Neural crest cell (in vitro differentiated cells): ENCODE measurements at places on chromosomes 1 and 21.

DNA sequence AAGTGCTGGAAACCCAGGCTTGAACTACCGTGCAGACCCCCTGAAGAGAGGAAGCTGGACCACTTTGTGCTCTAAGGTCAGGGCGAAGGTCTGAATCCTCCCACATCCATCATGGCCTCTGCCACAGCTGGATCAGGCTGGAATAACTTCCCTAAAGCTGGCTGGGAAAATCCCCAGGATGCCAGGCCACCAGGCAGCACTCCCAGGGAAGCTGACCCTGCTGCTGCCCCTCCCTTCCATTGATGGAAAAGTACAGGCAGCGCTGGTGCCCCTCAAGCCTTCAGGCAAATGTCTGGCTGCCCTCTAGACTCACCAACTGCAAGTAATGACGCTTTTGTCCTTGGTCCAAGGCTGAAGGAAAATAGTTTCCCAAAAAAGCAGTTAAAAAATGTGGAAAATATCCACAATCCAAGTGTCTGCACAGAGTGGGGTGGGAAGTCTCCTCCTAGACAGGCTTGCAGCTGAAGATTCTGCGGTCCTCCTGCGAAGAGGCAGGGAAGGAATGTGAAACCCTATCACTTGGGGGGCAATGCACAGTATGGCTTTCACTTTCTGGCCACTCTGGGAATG lies 39.9 kb upstream of the TSPAN2 start:
- DNase-seq: no peak

GRCh38 chr1:225611537-225612223 lies 41.2 kb downstream of the ENAH start:
- DNase-seq: no peak

GRCh38 chr1:116377541-116378529 lies 4.8 kb downstream of the ATP1A1 start:
- DNase-seq: no peak

DNA sequence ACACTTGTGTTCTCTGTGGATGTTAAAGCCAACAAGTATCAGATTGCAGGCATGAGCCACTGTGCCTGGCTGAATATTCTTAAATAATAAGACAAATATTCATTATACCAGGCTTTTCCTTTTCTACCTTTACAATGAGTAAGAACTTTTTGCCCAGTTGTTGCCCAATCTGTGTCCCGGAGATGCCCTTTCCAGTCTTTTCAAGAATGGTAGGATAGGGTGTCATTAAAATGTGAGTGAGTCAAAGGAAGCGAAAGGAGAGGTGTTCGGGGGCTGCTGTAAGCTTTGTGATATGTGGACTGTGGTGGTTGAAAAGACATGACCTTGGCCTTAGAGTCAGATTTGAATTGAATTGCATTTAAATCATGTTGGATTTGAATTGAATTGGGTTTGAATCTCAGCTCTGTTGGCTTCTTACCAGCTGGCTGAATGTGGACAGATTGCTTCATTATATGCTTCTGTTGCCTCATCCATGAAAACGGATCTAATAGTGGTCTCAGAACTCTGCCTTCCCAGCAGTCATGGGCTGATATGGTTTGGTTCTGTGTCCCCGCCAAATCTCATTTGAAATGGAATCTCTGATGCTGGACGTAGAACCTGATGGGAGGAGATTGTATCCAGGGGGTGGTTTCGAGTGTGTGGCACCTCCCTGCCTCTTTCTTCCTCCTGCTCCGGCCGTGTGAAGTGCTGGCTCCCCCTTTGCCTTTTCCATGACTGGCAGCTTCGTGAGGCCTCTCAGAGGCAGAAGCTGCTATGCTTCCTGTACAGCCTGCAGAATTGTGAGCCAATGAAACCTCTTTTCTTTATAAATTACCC lies 22.7 kb upstream of the AADACL3 start:
- DNase-seq: no peak

DNA sequence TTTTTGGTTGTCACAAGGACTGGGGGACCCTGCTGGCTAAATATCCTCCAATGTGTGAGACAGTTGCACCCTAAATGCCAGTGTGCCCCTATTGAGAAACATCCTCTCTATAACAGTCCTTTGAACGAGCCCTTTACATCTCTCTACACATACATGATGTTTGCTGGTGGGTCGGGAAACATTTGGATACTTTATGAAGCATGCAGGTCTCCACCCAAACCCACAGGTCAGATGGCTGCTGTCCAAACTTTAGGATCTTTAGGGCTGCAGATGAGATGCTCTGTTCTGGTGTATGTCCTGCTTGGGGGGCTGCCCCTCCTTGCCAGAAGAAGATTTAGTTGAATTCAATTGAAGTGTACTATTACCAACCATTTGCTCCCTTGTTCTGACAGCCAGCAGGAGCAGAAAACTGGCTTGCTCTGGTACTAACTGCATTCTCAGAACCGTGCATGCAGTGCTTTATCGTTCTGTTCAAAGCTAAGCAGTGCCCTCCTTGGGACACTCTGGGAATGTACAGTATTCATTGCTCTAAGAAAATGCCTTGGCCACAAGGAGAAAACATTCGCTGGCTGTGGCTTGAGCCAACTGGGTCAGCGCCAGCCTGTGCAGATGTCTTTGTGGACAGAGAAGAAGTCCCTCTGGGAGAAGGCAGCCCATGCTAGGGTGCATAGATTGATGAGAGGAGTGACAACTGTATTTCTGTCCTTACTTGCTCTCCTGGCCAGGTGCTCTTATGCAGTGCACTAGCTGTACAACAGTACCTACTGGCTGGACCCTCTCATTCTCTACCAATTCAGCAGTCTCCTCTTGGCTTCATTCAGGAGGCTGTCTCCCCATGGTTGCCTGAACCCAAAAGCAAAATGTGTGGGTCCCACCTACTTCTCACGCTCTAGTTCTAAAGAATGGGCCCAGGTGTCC lies 61.4 kb upstream of the DIRAS3 start:
- no peak for DNase-seq

DNA sequence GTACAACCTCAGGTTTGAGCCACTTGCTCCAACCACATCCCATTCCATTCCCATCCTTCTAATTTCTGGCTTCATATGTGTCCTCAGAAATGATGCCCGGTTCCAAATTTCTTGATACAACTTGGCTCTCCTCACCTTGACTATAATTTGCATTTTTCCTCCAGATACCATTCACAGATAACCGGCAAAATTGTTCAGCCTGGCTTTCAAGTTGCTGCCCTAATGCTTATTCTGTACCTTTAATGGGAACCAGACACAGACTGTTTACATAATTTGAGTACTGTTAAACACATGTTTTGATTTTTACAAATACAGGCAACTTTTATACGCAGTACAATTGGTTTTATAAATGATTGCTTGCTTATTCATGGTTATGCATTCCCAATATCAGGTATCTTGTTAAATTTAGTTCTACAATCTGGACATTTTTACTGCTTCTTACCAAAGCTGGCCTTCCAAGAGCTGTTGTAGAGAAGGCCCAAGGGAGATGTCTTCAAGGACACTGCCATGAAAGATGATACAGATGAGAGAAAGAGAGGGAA lies 649.5 kb upstream of the CAMK1G start:
- no peak for DNase-seq

DNA sequence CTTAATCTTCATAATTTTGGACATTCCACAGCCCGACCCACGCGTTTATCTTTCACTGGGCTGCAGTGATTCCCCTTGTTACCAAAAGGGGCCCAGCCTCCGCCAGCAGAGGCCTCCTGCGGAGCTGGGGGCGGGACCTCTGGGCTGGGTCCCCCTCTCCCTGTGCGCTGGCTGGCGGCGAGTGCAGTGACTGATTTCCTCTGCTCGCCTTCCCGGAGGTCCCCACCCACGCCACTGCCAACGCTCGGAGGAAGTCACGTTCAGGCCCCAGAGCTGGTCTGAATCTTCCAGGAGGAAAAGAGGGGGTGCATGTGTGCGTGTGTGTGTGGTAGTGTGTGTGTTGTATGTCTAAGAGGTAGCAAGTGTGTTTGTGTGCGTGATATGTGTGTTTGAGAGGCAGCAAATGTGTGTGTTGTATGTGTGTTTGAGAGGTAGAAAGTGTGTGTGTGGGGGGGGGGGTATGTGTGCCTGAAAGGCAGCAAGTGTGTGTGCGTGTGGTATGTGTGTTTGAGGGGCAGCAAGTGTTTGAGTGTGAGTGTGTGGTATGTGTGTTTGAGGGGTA lies 35.0 kb upstream of the JAK1 start:
- peak; percentile 32 for DNase-seq

DNA sequence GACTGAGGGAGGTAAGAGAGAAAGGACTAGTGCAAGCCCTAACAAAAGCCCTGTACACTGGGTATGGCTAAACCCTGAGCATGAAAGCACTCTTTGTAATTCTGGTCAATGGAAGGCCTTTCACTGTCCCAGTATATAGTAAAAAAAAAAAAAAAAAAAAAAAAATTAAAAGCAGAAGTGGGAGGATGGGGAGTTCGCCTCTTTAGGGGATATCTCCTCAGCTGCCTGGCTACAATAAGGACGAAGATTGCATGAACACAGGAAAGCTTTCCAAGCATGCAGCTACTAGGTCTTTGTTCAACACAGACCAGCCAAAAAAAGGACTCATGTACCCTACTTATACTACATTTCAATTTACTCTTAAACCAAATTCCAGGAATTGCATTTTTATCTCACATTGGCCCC lies 59.1 kb downstream of the EIF4G3 start:
- peak; percentile 6 for DNase-seq

DNA sequence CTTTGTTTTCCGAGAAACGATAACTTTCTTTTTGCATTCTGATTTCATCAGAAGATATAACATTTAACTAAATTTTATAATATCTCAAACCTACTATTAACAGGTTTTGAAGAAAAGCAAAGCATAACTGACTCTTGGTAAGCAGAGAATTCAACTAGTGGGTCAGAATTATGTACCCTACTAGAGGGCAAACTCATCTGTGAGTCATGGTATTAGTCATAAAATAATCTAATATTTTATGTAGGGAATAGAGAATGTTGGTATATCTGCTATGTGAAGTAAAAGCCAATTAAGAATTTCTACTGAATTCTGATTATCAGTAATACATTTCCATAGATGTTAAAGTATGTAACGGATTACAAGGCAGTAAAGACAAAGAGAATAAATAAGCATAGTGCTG lies 56.8 kb downstream of the USP1 start:
- DNase-seq: no peak

GRCh38 chr1:218948446-218948845 lies 225.2 kb upstream of the LYPLAL1 start:
- DNase-seq: no peak
